ENCODE measurements at places on chromosomes 13 and 19.

DNA sequence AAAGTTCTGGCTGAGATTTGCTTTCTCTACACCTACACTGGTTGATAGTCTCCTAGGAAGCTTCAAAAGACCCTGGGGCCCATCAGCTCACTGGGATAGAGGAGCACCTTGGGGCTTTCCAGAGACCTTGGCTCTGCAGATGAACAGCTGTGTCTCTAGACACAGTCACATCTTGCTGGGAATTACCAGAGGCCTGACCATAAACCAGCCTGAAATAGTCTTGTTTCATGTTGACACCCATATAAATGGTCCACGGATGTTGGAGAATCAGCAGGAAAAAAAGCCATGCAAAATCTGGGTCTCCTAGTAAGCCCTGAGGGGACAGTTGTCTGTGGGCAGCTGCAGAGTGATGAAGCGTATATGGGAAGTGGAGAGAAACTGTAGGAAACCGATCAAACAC lies 207.6 kb downstream of the DNAJC15 start:
- DNase-seq, result no peak

- DNase-seq, result no peak
Observed at GRCh38 chr13:39540929-39541605, 61.9 kb downstream of the LHFPL6 start.

DNA sequence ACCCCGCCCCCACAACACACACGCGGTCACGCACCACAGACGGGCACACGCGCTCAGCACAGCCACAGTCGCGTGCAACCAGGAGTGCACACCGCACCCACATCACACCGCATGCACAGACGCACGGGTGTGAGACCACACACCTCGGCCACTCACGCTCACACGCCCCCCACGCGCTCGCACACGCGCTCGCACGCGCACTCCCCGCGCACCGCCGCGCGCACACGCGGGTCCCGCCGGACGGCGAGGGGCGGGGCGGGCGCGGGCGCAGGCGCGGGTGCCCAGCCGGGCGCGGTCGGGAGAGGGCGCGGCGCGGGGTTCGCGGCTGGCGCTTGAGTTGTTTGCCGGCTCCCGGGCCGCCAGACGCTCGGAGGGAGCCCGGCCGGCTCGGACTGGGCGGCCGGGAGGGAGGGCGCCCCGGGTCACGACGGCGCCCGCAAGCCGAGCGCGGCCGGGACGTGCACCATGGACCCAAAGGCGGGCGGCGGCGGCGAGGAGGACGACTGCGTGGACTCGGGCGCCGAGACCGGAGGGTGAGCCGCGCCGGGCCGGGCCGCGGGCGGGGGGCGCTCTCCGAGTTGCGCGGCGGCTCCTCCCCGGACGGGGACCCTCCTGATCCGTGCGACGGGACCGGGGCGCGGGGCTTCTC lies at the start of gene FAM124A:
Gene FAM124A, plus strand, starts transcription at position 362 of the 649 bp plus-strand sequence. Its CDS starts 104 bp downstream, at position 466.
- DNase-seq, result no peak

DNA sequence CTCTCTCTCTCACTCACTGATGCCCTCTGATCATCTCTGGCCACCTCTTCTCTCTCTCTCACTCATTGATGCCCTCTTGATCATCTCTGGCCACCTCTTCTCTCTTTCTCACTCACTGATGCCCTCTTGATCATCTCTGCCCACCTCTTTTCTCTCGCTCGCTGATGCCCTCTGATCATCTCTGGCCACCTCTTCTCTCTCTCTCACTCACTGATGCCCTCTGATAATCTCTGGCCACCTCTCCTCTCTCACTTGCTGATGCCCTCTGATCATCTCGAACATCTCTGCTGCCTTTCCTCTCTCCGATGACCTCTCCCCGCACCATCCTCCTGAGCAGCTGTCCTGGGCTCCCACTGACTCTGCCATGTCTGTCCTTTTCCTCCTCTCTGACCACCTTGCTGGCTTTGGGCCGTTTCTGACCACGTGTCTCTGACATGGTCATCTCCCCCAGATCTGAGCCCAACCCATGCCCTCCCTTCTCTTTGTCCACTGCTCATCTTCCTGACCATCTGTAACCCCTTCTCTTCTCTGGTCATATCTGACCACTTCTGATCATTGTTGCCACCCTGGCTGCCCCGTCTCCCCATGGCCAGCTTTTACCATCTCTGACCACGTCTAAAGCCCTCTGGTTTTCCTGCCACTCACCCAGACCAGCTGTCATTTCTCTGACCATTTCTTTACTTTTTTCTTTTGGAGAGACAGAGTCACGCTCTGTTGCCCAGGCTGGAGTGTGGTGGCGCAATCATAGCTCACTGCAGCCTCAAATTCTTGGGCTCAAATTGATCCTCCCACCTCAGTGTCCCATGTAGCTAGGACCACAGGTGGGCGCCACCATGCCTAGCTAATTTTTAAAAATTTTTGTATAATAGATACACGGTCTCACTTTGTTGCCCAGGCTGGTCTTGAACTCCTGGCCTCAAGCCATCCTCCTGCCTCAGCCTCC lies 2.4 kb downstream of the LRFN3 start:
- no peak for DNase-seq

GRCh38 chr19:44722131-44723121 lies 23.5 kb downstream of the CEACAM16 start:
- DNase-seq, result no peak

- DNase-seq, result no peak
Observed at GRCh38 chr13:33690354-33690753, 127.6 kb upstream of the RFC3 start.

Data from bronchial epithelial cell (primary cell).